NCI-H2081 (cell line): ENCODE measurements at places on chromosomes 12 and 14.

- DNase-seq, result no peak
These were observed 262.3 kb upstream of the GRIP1 start for GRCh38 chr12:66941150-66941549.

DNA sequence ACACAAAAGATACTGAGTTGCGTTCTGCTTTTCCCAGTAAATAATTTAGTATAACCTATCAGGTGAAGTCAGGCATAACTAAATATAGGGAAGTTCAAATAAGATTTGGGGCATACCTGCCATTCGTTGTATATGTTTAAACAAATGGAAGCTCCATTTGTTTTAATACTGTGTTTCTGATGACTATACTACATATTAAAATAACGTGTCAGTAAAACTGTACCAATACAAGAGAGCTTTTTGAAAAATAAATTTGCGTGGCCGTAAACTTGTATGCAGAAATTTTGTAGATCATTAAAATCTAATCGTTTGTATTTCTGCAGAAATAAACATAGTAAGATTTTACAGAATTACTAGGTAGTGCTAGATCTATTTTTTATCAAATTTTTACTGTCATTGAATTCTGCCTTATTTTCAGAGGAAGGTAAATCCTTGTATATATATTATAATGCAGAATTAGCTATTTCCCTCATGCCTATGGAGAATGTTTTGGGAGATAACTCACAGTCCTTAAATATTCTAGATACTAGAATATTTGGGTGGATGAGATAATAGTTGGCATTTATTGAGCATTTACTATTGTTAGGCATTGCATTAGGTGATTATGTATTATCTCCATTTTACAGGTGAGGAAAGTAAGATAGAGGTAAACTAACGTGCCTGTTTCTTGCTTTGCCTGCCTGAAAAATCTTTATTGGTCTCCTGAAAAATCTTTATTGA is 1.5 kb downstream of the SCFD1 start:
- no peak for DNase-seq

GRCh38 chr12:106358396-106359241 is 1.1 kb downstream of the POLR3B start:
- no peak for DNase-seq

GRCh38 chr12:106118381-106119130 is 20.2 kb downstream of the NUAK1 start:
- no peak for DNase-seq

DNA sequence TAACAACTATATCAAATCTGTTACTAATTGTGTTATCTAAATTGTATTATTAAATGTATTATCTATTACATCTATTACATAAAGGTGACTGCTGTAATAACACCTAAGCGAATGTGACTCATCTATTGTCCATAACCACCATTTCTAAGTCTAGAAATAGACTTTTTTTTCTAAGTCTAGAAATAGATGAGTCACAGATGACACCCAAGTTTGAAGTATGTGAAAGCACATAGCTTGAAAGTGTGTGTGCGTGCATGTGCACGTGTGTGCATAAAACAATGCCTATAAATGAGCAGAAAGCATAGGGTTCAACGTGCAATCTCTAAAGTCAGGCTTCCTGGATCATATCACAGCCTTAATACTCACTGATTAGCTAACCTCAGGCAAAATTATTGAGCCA is 451.3 kb upstream of the USP15 start:
- DNase-seq, result no peak

GRCh38 chr14:45222485-45223262 is 30.3 kb downstream of the MIS18BP1 start:
- no peak for DNase-seq

DNA sequence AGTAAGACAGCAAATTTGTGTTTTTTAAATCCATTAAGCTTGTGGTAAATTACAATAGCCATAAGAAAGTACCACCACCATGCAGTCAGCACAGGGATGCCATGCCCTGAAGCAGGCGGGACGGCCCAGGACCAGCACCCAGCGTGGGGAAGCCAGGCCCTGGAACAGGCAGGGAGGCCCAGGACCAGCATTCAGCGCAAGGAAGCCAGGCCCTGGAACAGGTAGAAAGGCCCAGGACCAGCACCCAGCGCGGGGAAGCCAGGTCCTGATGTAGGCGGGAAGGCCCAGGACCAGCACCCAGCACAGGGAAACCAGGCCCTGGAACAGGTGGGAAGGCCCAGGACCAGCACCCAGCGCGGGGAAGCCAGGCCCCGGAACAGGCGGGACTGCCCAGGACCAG is 13.2 kb downstream of the CHFR start:
- no peak for DNase-seq

DNA sequence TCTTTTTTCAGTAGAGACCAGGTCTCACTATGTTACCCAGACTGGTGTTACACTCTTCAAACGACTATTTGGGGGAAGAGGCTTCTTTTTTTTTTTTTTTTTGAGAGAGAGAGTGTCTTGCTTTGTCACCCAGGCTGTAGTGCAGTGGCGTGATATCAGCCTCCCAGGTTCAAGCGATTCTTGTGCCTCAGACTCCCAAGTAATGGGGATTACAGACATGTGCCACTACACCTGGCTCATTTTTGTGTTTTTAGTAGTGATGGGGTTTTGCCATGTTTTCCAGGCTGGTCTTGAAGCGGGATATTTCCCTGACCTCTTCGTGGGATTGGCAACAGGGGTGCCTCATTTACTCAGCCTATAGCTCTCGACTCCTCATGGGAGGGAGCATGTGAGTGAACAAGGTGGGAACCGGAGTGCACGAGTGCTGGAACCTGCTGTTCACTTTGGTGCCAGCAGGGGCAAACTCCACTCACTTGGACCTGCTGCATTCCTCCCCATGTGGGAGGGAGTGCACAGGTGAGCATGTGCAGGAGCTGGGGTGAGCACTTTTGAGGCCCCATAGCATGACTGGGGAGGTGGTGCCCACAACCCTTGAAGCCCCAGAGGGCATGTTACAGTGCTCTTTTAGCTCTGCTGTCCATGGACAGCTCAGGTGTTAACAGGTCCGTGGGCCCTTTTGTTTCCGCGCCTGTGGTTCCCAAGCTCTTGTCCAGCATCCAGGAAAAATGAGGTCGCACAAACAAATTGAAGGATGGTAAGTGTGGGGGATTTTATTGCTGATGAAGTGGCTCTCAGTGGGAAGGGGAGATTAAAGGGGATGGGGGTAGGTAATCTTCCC is 79.1 kb upstream of the HECTD1 start:
- no peak for DNase-seq

DNA sequence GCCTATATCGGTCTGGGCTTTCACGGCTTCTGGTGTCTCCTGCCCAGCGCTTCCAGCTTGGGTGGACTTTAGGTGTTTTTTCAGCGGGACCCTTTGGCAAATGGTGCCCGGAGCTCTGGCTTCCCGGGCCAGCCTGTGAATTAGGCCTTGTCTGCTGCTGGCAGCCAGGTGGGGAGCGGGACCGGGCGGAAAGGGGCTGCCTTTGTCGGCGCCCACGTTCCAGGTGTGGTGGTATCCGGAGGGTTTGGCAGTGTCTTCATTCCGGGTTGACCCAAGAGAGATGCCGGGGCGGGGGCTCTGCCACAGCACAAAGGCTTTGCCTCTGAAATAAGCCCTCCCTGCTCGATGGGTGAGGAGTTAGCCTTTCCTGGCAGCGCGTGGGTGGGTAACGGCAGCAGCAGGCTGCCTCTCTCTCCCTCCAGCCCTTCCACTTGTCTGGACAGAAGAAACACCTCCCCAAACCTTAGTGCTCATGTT is 9.5 kb downstream of the RFLNA start:
- DNase-seq, result no peak

GRCh38 chr14:89866458-89866857 is 88.1 kb downstream of the EFCAB11 start:
- no peak for DNase-seq

GRCh38 chr14:33951183-33951840 is 438 bp upstream of the EGLN3 start:
- no peak for DNase-seq

DNA sequence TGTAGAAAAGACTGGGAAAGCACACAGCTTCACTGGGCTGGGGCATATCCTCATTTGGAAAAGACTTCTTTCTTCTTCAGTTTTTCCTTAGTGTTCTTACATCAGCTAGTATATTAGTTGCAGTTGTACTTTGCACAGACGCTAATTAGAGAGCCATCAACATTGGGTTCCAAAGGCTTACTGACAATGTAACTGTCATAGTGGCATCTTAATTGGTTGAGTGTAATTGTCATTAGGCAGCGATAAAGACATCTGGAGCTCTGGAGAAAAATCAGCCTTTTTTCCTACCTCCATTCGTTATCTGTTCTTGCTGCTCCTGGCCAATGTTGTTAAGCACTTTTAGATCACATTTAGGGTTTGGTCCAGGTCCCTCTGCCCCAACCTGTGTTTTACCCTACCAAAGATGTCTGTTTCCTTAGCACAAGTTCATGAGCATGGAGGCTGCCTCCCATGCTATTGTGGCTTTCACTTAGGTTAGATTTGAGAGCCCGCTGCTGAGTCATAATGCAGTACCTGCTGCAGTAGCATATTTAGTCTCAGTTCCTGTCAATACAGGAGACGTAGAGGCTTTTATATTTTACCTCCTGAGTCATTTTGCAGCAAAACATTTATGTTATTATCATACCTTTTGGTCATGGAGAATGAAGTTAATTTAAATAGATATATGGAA is 49.2 kb downstream of the FBXW8 start:
- DNase-seq, result no peak

DNA sequence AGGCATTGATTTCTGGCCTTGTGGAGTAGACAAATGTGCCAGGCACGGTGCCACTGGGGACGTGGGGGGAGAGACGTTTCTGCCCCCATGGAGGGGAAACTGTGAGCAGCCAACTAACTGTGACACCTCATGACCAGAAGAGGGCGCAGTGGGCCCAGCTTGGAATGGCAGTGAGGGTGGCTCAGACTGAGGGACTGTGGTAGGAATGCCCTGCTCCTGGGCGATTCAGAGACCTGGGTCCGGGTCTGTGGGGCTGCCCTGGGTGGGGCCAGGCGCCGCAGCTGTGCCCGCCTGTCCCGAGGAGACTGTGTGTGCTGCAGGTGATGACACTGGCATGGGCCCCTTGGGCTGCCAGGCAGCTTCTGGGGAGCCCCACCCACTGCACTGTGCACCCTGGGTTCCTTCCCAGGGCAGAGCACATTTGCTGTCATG is 60.6 kb downstream of the SLC25A47 start:
- peak; percentile 70 for DNase-seq

GRCh38 chr12:83827193-83827592 is 1085.4 kb downstream of the SLC6A15 start:
- no peak for DNase-seq

GRCh38 chr12:87513536-87514280 is 515.5 kb downstream of the C12orf50 start:
- no peak for DNase-seq

DNA sequence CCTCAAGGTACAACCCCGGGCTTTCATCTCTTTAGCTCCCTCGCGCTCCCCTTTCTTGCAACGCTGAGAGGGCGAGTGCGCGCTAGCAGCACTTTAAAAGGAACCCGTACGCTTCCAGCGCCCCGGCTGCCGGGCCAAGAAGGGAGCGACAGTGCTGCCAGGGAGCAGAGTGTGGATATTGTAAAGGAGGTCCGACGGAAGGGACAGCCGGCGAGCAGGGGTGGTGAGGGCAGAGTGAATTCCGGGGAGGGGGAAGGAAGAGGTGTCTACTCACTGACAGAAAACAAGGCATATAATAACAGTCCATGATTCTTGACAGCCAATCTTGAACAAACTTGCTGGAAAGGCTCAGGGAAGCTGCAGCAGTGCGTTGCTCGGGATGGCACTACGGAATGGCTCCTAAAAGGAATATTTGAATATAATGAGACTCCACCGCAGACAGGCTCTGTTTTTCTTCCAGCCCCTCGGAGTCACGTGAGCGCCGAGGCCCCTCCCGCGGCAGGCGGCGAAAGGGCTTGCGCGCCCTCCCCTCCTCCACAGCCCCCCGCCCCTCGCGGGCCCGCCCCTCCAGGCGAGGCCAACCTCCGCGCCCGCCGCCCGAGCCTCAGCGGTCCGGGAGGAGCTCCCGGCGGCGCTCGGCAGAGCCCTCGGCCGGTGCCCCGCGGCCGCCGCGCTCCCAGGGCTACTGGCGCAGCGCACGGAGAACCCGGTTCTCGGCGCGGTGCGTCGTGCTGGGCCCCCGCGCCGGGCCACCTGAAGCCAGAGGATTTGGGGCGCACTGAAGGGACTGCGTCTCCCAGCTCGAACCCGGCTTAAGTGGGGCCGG is 3.4 kb downstream of the BMP4 start:
- DNase-seq, result no peak

DNA sequence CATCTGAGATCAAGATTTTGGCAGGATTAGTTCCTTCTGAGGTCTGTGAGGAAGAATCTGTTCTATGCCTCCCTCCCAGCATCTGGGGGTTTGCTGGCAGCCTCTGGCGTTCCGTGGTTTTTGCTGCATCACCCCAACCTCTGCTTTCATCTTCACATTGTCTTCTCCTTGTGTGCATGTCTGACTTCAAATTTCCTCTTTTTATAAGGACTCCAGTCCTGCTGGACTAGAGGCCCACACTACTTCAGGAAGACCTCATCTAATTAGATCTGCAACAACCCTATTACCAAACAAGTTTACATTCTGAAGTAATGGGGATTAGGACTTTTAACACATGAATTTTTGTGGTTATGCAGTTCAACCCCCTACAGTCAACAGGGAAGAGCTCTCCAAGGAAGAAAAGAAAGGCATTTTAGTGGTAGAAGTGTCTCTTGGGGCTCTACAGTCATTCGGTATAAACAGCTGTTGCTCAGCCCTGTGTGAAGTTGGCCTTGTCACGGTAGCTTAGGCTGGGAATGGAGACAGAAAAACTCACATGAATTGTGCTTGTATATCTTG is 89.7 kb downstream of the CAND1 start:
- no peak for DNase-seq

DNA sequence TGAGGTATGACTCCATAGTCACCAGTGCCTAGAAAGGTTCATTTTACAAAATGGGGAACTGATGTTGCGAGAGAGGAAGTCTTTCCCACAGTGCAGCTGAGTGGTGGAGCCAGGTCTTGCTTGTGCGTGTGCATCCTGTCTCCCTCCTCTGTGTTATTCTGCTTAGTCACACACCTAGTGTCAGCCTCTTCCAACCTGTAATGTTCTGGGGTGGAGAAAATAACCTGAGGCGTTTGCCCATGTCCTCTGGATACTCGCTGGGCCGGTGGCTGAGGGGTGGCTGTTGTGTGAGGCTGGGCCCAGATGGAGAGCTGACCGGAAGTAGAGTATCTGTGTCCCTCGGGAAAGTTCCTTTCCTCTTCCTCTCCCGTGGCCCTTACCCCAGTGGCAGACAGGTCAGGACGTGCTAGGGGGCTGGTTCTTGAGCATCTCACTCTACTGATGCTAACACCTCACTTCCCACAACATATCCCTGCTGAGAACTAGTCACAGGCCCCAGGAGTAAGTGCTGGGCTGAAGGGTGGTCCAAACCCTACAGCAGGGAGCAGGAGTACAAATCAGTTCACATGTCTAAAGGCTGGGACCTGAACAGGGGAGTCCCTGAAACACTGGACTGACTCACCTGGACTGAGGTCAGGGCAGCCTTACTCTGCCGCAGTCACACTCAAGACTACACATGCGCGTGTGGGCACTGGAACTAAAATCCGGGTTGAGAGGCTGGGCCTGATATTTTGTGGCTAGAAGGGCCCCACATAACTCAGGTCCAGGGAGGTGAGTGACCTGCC is 7.0 kb downstream of the MLF2 start:
- DNase-seq, result no peak

GRCh38 chr14:95361373-95362137 is 41.8 kb upstream of the CLMN start:
- no peak for DNase-seq
